ENCODE measurements at places on chromosomes 16 and 17.

DNA sequence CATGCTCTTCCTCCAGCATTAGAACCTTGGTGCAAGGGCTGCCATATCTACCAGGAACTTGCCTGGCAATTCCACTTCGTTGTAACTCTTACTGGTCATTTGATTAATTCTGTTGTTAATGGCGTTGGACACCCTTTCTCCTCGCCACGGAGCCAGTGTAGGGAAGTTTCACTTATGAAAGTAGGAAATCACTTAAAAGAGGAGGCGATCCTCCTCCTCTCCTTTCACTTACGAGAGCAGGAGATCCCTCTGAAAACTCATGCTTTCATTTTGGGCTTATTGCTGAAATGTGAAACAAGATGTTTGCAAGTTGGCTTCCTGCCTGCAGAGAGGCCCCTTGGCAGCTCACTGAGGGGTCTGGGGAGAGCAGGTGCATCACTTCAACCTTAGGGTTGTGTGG, 226.0 kb downstream of the SNX29 start:
- DNase-seq: no peak

DNA sequence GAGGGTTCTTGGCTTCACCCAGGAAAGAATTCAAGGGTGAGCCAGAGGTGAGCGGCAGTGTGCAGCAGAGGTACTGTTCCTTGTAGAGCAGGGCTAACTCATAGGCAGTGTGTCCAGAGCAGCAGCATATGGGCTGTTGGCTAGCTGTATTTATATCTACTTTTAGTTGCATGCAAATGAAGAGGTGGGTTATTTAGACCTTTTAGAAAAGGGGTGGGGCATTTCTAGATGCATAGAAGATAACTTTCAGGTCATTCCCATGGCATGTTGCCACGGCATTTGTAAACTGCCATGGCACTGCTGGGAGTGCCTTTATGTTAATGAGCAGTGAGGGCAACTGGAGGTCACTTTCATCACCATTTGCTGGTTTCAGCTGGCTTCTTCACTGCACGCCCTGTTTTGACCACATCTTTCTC, 141.0 kb downstream of the STX8 start:
- no peak for DNase-seq

- no peak for DNase-seq
These were observed 174.9 kb downstream of the SEC14L1 start for GRCh38 chr17:77315551-77316190.

DNA sequence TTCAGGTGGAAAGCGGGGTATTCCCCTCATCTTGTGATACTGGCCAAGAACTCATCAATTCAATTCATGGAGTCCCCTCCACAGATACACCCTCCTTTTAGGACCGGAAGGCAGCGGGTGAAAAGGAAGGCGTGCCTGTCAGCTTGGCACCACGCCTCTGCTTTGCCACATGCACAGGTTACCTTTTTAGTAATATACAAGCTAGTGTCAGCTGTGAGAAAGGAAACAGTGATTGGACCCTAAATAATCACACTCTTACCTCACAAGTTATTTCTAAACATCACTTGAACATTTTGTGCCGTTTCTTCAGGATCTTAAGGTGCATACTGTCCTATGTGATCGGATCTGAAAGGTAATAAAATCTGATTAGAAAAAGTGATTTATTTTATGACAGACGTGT, 15.7 kb downstream of the ZDHHC7 start:
- DNase-seq: no peak

GRCh38 chr16:17313793-17314547, 156.8 kb downstream of the XYLT1 start:
- DNase-seq: no peak
